ENCODE measurements at places on chromosomes 1 and 21. TPM values are rescaled to one million over a fixed set of nuclear protein-coding genes. Genes with fewer than 3 reads are reported as not detected.

Gene CHI3L1
- 0.63 TPM for polyA plus RNA-seq

GRCh38 chr1:22313321-22313720 lies 138.3 kb upstream of the ZBTB40 start:
- no peak for DNase-seq

Gene HPDL
- 1.2 TPM for polyA plus RNA-seq

GRCh38 chr1:35186239-35186638 lies 6.7 kb downstream of the SFPQ start:
- DNase-seq = no peak

DNA sequence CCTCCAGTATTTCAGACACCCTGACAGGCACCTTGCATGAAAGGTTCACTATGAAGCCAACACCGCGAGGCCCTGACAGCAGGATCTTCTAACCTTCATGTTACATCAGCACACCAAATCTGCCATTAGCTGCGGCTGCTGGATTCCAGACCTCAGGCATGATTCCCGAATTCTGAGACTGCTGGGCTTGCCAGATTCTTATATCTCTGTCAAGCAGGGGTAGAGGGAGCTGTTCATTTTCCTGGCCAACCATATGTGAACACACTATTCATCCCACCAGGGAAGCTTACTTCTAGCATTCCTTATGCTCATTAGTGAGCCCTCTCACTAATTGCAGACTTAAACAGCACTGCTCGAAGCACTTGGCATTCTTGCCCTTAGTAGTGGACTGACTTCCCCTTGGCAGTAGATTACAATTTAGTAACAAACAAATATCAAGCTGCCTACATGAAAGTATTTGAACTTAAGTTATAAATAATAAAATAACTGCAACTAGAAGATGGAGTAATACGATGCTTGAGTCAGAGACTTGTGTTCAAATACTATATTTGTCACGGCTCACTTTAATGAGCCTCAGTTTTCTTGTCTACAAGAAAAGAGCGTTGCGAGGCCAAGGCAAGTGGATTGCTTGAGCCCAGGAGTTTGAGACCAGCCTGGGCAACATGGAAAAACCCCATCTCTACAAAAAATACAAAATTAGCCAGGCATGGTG lies 43.3 kb downstream of the NID1 start:
- peak; percentile 73 for DNase-seq

Gene SPATA21
- polyA plus RNA-seq = not detected

Gene ACOT7
- 18.8 TPM for polyA plus RNA-seq

Gene FCRL2
- not detected for polyA plus RNA-seq

GRCh38 chr1:145887631-145888030 lies 2.0 kb upstream of the ANKRD35 start:
- no peak for DNase-seq

DNA sequence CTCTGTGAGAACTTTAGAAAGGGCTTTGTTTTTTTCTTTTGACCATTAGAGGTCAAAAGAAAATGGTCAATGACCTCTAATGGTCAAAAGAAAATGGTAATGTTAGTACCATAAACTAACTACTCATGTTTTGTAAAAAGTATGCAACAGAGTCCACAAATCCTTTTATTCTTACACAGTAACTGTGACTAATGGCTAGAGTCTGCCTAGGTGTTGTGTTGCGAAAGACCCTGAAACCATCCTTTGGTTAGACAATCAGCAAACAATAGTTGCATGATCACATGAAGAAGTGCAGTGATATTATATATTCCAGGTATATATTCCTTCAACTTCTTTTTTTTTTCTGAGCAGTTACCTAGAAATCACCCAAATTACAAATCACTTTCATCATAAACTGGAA lies 40.9 kb downstream of the NEGR1 start:
- no peak for DNase-seq

Gene RAB3GAP2
- 26.2 TPM for polyA plus RNA-seq
